ENCODE measurements at places on chromosomes 5 and 9.
A peak's percentile ranks its signal among the peaks of the same experiment; 100 is the strongest.

DNA sequence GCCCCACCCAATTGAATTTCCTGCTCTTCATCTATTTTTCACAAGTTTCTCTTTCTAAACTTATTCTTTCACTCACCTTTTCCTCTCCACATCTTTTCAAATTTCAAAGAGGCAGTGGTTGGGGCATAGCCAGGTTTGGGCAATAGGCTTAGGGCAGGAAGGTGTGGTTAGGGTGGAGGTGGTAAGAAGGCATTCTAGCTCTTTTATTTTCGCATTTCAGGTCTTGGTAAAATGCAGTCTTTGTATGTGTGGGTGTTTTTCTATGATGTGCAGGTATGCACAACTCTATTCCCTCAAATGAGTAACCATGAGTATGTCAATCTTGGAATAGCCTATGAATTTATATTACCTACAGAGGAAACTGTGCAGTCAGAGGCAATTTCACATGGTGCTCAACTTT, 129.8 kb upstream of the IFNE start:
- peak; percentile 28 for DNase-seq

GRCh38 chr9:96026655-96027213, 151.2 kb downstream of the ERCC6L2 start:
- DNase-seq, result peak; percentile 38

- DNase-seq, result peak; percentile 86
Observed at GRCh38 chr9:127776195-127776923, 2.1 kb downstream of the SH2D3C start.

- DNase-seq, result no peak
Observed at GRCh38 chr9:87160148-87161102, 213.1 kb upstream of the GAS1 start.

- no peak for DNase-seq
Observed at GRCh38 chr5:179123491-179124272, 63.5 kb downstream of the ZNF354C start.

DNA sequence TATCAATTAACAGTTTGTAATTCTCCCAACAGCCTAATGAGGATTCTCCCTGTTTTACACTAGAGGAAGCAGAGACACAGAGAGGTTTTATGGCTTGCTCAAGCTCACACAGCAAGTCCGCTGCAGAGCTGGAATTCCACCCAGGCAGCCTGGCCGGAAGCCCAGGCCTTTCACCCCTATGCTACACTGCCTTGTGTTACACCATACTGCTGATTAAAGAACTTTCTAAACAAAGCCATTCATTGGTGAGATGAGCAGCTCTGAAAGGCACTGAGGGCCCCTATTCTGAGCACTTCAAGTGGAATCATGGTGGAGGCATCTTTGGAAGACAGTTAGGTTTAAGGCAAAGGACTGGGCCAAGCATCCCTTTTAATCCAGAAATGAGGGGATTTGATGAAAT, 14.7 kb upstream of the LARP1 start:
- no peak for DNase-seq

DNA sequence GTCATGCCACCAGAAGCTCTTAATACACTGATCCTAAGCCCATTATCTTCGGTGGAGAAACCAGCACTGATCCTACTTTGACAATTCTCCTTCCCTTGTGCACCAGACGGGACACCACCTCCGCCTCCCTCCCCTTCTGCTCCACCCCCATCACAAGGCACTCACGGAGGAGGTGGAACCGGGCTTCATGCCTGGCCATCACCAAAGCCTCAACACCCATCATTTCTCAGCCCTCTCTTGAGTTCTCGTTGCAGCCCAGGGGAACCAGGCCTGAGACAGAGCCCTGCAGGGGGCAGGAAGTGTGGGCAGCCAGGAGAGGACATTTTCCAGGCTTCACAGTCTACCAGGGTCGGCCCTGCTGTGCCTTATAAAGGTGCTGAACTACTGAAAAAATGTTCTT, 160.5 kb downstream of the GOLPH3 start:
- no peak for DNase-seq

DNA sequence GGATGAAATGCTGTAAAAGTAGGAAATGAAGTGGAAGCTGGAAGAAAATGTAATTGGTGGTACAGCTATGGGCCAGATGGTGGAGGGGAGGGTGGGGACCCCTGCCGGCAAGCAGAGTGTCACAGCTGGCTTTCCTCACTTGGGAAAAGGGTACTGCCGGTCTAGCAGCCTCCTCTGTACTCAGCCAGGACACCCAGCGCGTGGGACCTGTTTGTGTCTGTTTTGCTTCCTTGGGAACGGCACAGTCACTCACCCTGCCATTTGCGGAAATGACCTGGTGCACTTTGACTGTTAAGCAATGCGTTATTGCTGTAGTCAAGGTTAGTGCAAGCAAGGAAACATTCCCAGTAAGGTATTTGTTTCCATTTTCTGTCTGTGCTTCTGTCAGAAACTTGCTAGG, 10.1 kb downstream of the TMEM252 start:
- DNase-seq, result no peak

- no peak for DNase-seq
Observed at GRCh38 chr5:41181691-41182564, 31.4 kb downstream of the C6 start.

DNA sequence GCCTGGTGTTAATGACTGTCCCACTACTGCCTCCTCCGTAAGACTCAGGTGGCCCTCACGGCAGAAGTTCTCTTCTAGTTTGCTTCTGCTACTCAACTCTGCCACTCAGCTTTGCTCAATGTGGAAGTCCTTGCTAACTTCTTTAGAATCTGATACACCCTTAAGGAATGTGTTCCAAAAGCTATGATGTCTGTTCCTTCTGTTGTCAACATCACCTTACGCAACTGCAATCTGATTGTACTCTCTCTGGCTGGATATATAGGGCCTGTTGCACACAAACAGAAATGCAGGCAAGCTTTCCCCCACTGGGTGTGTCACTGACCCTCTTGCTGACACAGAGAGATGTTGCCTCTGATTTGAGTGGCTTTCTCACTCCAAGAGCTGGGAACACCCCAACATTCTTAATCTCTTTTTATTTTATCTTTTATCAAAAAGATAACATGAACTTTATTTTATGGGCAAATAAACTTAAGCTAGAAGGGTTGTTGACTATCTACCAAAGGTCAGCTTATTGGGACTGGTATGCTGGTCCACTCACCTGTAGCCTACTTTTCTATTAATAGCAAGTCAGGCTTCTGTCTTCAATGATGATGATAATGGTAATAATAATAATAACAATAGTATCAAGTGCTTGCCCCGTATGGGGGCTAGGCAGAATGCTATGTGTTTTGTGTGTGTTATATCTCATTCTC, 25.2 kb downstream of the TMEM252 start:
- no peak for DNase-seq

DNA sequence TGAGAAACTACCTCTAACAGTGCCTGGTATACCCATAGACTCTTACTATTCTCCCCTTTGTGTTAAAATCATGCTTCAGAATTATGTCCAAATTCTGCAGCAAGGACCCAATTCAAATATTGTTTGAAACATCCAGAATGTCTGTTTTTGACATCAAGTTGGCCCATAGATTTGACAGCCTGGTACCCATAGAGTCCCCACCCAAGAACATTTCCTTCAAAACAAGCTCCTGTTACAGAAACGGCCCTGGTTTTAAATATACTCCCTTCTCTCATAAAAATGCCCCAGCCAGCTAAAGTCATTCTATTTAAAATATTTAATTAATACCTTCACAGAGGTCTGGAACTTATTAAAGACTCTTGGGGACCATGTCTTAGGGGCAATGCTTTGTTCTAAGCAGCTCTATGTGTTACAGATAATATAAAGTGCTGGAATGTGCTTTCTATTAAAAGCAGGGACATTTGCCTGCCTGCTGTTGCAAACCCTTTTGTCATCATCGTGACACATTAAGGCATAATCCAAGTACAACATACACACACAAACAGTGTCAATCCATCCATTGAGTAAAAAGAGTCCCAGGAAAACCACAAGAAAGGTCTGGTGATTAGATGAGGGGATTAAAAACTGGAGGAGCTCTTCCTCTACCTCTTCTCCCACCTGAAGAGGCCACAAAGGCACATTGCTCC, 321.7 kb downstream of the MLLT3 start:
- no peak for DNase-seq

GRCh38 chr5:135309391-135310327, 89.4 kb downstream of the MACROH2A1 start:
- DNase-seq, result no peak

DNA sequence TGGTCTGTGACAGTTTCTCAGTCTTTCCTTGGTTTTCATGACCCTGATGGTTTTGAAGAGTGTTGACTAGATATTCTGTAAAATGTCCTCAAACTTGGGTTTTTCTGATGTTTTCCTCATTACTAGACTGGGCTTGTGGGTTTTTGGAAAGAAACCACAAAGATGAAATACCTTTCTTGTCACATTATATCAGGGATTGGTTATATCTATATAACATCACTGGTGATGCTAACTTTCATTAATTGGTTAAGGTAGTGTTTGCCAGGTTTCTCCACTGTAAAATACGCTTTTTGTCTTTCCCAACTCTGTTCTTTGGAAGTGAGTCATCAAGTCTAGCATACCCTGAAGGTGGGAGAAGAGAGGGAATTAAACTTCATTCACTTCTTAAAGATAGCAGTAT, 3.3 kb upstream of the IL31RA start:
- DNase-seq, result no peak

DNA sequence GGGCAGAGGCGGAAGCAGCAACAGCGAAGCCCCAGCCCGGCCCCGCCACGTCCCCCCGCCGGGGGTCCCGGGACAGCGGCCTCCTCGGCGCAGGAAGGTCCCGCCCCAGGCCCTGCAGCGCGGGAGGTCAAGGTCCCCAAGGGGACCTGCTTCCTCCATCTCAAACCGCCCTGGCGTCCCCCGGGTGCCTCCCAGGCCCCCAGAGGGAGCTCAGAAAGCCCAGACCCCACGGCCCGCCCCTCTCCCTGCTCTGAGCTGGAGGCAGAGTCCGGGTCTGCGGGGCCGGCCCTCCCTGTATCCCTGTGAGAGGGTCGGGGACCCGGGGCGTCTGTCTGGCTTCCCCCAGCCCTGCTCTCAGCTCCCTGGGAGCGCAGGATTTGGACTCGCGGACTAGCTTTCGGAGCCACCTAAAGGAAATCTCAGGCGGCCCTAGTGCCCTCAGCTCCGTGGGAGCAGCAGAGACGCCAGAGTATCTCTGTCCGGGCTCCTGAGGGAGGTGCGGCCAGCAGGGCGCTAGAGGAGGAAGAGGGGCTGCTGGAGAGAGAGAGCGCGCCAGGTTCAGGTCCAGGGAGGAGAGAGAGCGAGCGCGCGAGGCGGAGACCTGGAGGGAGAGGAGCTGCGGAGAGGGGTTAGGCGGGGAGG, 30.7 kb downstream of the EXOC3 start:
- DNase-seq, result peak; percentile 17

DNA sequence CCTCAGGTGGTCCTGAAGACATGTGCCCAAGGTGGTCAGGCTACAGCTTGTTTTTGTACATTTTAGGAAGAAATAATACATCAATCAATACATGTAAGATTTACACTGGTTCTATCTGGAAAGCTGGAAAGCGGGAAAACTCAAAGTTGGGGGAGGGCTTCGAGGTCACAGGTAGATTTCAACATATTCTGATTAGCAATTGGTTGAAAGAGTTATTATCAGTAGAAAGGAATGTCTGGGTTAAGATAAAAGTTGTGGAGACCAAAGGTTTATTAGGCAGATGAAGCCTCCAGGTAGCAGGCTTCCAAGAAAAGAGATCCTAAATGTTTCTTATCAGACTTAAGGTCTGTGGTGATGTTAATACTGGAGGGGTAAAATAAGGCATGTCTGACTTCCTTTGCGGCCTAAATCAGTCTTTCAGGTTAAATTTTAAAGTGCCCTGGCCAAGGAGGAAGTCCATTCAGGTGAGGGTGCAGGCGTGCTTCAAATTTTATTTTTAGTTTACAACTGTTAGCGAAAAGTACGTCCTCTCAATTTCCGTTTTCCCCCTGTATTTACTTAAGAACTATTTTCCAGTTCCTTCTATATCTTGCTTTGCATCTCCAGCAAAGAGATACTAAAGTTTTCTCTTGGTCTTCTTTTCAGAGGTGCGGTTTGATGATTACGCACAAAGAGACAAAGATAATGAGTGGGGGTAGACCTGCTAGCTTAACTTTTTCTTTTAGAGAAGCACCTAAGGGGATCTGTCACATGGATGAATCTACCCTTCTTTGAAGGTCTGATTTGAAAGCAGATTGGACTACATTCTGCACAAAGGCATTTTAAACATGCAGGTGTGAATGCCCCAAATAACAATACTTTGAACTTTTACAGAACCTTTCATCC, 578.6 kb downstream of the RAB3C start:
- DNase-seq, result peak; percentile 22

GRCh38 chr5:92353107-92354030, 970.3 kb upstream of the ARRDC3 start:
- no peak for DNase-seq

GRCh38 chr9:104633976-104634520, 16.0 kb upstream of the OR13C9 start:
- DNase-seq, result no peak

- DNase-seq, result no peak
Observed at GRCh38 chr5:115648056-115648455, 22.2 kb upstream of the TMED7 start.

DNA sequence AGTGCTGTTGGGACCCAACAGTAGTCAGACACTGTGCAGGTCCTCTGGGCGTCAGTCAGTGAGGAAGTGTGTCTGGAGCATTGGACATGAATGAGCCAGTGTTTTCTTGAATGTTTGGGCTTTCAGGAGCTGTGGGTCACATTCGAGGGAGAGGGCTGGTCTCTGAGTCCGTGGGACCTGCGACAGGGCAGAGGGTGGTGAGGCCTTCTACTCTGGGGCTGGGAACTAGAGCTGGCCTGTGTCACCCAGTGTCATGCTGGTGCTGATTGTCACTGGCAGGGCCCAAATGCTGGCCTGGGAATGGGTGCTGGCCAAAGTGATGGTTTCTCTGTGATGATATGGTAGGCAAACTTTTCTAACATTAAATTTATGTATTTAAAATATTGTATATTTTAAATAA, 10.3 kb downstream of the POLR1E start:
- DNase-seq, result no peak

- DNase-seq, result no peak
Observed at GRCh38 chr5:120502531-120502930, 38.4 kb downstream of the PRR16 start.

- no peak for DNase-seq
Observed at GRCh38 chr5:39863926-39864552, 439.3 kb upstream of the DAB2 start.

GRCh38 chr9:6144947-6145346, 70.7 kb upstream of the IL33 start:
- no peak for DNase-seq

- no peak for DNase-seq
Observed at GRCh38 chr9:27394154-27394825, 97.3 kb upstream of the EQTN start.

- DNase-seq, result no peak
Observed at GRCh38 chr9:108413809-108414208, 442.0 kb downstream of the ACTL7B start.

- DNase-seq, result no peak
Observed at GRCh38 chr9:81562231-81563019, 126.9 kb downstream of the TLE1 start.

Data from CD4-positive, alpha-beta T cell treated with Interleukin-21 for 1 hour (primary cell).